SIG-M5 (cell line): ENCODE measurements at places on chromosomes 13 and 19.

DNA sequence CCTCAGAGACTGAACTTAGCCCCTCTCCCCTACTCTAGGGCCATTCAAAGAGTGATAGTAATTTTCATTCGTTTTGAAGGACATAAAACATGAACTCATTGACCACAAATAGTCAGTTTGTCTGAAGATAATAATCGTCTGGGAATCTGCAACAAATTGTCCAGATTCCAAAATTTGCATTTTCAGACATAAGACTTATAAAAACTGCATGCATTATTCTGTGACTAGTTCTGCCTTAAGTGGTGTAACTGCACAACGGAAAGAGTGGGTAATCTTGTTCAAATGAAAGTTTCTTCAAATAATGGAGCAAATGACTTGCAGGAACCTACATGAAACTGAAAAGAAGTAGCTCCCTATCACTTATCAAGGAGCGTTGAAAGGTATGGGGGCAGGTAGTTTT is 8.4 kb downstream of the CSNK1A1L start:
- no peak for DNase-seq

- no peak for DNase-seq
Measured at GRCh38 chr13:30027569-30028455, 177.4 kb upstream of the UBL3 start.

DNA sequence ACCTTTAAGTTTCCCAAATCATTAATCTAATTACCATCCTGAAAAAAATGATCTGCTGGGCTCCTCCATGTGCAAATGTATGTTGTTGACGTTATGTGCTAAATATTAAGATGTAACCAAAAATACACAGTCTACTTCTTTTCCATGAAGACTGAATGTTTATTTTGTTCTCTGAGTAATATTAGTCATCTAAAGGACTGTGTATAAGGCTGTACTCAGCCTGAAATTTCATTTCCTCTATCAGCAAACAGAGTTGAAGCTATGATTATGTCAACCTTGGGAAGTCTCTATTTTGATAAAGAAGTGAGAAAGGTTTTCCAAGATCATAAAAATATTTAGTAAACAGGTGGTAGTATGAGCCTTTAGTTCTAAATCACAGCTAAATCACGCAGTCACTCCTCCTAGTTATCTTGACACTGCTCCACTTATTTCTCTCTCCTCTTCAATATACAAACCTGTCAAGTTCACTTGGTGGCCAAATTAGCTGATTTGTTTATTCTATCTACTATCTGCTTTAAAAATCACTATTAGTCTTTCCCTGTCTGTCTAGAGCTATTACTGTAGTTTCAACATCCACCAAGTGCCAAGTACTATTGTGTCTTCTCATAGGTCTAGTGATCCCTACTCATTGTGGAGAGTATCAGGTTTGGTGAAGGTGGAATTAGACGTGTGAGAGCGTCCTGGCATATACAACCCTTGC is 211.7 kb upstream of the STARD13 start:
- no peak for DNase-seq

GRCh38 chr19:7922836-7923195 is 2.7 kb downstream of the SNAPC2 start:
- DNase-seq = no peak

GRCh38 chr19:16200038-16201010 is 2.6 kb downstream of the AP1M1 start:
- no peak for DNase-seq

- DNase-seq = no peak
Measured at GRCh38 chr13:98262292-98262691, 85.2 kb upstream of the RNF113B start.
